Activated CD4-positive, alpha-beta T cell treated with anti-CD3 and anti-CD28 coated beads, Interleukin-2, amount 50 U/mL, for 16 hours (primary cell): ENCODE measurements at places on chromosomes 11 and 22.

DNA sequence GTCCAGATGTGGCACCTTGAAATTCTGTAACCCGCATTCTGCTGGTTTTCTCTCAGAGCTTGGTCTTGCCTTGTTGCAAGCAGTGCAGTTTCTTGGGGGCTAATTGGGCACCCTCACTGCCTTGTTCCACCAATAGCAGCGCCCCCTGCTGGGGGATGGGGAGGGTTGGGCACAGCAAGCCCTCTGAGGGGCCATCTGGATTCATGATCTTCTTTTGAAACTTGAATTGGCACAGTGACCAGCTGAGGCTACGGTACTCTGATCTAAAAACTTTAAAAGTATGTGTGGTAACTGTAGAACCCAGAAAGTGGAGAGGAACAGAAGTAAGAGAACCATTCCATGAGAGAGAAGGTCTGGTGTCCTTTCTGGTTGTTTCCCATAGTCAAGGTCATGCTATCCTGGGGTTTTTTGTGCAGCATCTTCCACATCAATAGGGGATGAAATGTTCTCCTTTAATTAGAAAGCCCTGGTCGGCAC is 64.2 kb downstream of the MED15 start:
- peak; percentile 57 for DNase-seq

GRCh38 chr11:123302751-123303195 is 107.7 kb upstream of the CLMP start:
- DNase-seq = peak; percentile 88

DNA sequence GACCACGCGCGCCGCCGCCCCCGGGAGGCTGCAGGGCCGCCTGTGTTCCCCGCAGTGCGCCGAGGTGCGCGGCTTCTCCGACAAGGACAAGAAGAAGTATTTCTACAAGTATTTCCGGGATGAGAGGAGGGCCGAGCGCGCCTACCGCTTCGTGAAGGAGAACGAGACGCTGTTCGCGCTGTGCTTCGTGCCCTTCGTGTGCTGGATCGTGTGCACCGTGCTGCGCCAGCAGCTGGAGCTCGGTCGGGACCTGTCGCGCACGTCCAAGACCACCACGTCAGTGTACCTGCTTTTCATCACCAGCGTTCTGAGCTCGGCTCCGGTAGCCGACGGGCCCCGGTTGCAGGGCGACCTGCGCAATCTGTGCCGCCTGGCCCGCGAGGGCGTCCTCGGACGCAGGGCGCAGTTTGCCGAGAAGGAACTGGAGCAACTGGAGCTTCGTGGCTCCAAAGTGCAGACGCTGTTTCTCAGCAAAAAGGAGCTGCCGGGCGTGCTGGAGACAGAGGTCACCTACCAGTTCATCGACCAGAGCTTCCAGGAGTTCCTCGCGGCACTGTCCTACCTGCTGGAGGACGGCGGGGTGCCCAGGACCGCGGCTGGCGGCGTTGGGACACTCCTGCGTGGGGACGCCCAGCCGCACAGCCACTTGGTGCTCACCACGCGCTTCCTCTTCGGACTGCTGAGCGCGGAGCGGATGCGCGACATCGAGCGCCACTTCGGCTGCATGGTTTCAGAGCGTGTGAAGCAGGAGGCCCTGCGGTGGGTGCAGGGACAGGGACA is 2.7 kb downstream of the NLRP6 start:
- no peak for DNase-seq

DNA sequence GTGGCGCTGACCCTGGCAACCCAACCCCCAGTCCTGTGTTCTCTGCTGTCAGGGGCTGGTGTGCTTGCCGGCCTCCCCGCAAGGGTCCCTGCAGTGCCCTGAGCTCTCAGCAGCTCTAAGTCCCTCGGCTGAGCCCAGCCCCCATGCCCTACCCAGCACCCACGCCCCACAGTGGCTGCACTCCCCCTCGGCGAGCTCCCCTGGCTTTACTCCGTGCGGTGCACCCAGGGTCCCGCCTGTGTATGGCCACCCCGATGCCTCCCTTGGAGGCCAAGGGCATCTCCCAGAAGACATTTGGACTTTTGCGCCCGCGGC is 72.5 kb upstream of the SHISAL1 start:
- DNase-seq = no peak

DNA sequence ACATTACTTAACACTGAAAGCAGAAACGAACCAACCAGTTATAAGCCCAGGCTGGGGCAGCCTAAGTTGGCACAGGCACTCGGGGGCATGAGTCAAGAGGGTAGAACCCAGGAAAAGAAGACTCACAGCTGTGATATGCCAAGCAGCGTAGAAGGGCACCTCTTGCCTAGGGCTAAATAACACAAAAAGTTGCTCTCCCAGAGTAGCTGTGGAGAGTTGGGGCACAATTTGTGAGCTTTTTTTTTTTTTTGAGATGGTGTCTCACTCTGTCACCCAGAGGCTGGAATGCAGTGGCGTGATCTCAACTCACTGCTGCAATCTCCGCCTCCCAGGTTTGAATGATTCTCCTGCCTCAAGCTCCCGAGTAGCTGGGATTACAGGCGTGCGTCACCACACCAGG is 8.8 kb downstream of the CLMP start:
- no peak for DNase-seq

- DNase-seq = no peak
These were observed 635 bp downstream of the SCARF2 start for GRCh38 chr22:20436768-20437612.

- no peak for DNase-seq
These were observed 31.9 kb upstream of the TTLL12 start for GRCh38 chr22:43218786-43219185.
